C1 segment of cervical spinal cord (tissue), 14 donors: ENCODE measurements at places on chromosomes 4 and X.

DNA sequence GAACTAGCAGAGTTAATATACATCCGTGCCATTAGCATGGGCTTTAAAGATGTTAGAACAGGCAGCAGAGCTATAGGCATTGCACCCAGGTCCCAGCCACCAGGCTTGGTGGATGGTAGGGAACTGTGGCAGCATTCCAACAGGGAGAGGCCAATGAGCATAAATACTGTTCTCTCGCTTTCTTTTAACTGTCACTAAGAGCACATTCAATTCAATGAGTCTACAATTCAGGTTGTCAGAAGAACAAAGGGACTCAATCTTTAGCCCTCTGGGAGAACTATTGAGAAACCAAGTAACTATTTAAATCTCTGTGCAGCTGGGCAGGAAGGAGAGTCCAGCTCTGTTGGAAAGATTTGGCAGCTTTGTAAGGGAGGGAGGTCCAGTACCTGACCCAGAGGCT is 165.6 kb downstream of the CHIC1 start:
- DNase-seq: no peak

- DNase-seq: no peak
Measured at GRCh38 chr4:83320548-83320947, 14.1 kb downstream of the HPSE start.

DNA sequence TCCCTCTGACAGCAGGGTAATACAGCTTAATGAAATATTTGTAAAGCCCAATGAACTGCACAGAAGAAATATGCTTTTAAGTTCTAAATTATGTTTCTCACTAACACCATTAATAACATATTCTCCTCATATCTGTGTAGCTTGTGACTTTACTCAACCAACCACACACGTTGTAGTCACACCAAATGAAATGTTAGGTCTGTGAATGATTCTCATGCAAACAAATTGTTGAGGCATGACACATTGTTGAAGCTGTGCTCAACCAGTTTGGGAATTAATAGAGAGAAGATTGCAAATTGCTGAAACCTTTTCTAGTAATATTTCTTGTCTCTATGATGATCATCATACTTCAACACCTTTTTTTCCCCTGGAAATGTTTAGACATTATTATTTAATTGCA is 645.9 kb downstream of the PCDH7 start:
- no peak for DNase-seq

GRCh38 chr4:164989471-164989870 is 12.0 kb upstream of the TRIM61 start:
- no peak for DNase-seq

- no peak for DNase-seq
Measured at GRCh38 chr4:22434895-22435294, 81.0 kb downstream of the ADGRA3 start.
